ENCODE measurements at places on chromosomes 3 and 15.

- DNase-seq = no peak
These were observed 30.4 kb upstream of the LIMD1 start for GRCh38 chr3:45564172-45564571.

DNA sequence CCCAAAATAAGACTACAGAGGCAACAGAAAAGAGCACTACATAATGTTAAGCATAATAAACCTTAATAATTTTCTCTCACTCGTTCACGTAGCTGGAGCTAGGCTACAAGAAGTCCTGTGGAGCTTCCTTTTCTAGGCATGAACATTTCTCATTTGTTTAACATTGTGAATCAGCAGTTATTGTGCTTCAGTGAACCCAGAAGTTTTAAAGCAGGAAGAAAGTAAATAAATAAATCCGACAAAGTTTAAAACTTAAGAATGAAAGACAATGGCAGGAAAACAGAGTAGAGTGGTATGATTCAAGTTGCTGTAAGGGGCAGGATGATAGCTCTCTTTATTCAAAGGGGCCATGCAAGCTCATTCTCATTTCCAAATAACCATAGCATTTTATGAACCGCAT is 191.8 kb downstream of the LSAMP start:
- no peak for DNase-seq

DNA sequence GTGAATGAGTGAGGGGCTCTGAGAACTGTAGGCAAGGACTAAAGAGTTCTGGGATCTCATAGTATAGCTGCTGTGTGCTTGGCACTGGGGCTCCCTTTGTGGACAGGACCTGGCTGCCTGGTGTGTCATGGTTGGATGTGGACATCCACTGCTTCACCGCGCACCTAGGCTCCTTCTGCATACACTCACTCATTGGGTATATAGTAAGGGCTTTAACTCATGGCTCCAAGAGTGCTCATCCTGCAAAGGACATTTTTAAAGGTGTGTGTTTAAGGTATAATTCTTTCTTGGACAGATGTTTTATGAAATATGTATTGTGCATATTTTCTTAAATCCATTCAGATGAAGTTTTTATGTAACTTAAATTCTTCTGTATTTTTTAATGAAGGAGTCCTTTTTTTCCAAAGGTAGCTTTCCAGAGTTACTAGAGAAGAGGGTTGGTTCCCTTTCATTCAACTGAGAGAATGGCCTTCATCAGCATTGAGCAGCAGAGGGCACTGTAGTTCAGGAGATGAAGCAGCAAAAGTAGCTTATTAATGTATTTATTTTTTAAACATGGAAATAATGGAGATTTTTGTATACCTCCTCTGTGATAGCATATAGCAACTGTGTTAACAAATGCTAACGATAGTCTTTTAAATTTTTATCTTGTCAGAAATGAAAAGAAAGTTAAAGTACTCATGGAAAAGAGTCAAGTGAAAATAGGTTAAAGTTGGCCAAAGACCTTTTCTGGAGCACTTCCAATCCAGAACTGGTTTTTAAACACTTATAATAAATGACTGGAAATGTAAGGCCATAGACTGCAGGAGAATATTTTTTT is 25.2 kb downstream of the OXNAD1 start:
- DNase-seq = no peak

DNA sequence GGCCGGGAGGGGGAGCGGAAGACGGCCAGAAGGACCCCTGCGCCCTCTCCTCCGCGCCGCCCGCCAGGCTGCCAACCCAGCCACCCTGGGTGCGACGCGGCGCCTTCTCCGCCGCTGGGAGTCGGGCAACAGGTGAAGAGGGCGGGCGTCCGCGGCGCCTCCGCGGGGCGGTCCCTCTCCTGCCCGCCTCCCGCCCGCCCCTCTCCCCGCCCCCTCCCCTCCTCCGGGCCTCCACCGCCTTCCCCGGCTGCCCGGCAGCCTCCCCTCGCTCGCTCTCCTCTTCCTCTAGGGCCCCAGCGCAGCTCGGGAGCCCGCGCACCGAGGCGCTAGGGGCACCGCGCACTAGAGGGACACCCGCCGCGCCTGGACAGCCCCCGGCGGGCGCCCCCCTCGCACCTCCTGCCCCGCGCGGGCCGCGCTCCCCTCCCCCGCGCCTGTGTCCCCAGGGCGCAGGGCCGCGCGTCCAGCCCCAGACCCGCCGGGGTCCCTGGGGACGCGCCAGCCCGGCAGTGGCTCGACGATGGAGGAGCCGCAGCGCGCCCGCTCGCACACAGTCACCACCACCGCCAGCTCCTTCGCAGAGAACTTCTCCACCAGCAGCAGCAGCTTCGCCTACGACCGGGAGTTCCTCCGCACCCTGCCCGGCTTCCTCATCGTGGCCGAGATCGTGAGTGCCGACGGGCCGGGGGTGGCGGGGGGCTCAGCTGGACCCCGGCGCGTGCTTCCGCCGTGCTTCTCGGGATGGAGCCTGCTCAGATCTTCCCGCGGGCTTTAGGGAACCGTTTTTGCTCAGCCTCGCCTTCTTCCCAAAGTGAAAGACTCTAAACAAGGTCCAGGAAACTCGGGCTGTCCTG is at the start of gene CMTM8:
Gene CMTM8 (plus strand): TSS at position 228 of the 854 bp plus-strand sequence. CDS start 293 bp downstream, at position 521.
- no peak for DNase-seq

DNA sequence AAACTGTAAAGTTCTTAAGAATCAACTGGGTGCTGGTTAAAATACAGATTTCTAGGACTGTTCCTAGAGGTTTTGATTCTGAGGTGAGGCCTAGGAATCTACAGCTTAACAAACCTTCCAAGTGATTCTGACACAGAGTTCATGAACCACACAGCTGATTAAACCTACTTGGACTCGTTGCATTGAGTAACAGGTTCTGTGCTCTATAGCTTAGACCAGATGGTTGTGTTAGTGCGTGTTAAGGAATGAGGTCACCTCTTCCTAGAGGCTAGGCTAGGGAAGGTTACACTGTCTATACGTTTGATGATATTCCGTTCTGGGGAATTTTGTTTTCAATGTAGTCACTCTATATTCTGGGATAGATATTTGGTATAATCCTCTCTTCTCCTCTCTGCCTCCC is 21.9 kb downstream of the EID1 start:
- no peak for DNase-seq

DNA sequence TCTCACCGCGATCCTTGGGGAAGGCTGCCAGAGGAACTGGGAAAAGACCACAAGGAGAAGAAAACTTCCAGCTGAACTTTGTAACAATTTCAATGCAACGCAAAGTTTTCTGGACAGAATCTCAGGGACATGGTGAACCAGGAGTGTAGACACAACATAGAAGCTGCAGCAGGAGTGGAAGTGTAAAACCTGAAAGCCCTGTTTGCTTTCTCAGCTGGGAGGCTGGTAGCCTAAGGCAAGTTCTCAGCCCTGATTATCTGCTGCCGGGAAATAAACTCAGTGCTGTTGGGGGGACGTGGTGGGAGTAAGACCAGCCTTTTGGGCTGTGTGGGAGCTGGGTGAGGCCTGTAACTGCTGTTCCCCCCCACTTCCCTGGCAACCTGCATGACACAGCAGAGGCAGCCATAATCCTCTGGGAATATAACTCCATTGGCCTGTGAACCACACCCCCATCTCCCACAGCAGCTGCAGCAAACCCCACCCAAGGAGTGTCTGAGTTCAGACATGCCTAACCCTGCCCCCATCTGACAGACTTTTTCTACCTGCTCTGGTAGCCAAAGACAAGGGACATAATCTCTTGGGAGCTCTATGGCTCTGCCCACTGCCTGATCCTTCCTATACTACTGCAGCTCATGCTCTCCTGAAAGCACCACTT is 106.7 kb downstream of the ZNF621 start:
- no peak for DNase-seq

DNA sequence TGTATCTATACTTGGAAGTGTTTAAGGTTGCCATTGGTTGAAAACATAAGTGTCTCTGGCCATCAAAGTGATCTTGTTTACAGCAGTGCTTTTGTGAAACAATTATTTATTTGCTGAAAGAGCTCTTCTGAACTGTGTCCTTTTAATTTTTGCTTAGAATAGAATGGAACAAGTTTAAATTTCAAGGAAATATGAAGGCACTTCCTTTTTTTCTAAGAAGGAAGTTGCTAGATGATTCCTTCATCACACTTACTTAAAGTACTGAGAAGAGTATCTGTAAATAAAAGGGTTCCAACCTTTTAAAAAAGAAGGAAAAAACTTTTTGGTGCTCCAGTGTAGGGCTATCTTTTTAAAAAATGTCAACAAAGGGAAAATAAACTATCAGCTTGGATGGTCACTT is 19.7 kb downstream of the B3GNT5 start:
- no peak for DNase-seq

DNA sequence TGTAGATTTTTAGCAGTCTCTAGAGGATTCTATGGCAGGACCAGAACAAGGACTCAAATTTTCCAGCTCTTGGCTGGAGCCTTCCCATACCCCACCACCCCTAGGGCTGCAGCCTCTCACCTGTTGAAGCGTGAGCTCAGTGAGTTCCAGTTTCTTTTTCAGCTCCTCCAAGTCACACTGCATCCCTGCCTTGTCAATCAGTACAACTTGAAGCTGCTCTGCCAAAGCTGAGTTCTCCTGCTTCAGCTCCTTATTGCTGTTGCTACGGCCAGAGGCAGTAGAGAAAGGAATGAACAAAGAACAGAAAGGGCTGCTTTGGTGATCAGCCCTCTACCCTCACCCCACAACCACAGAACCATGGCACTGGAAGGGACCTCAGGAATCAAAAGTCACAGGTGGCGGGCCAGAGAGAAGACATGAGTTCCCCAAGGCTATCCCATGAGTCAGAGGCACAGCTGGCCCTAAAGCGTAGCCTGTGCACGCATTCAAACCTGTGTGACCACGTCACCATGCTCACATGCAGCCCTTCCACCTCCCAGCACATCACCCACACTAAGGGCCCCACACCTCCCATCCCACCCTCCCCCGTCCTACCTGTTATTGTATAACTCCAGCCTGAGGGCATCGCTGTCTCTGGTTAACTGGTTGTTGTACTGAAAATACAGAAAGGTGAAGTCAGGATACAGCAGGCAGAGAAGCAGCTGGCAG is 83.3 kb upstream of the C2CD4B start:
- no peak for DNase-seq

DNA sequence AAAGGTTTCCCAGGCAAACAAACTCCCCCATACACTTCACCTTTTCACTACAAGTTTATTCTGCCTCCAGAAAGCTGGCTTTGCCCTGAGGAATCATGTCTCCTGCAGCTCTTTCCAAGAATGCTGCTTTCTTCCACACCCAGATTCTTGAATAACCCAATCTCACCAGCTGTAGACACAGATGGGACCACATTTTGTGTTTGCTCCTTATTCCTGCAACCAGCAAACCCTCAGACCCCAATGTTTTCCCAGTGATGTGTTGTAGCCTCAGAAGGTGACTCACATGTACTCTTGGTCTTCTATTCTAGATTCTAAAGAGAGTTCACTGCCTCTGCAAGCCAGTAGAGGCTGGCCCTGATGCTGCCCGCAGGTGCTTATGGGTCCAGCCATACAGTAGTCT is 23.6 kb upstream of the TRIM59 start:
- no peak for DNase-seq

DNA sequence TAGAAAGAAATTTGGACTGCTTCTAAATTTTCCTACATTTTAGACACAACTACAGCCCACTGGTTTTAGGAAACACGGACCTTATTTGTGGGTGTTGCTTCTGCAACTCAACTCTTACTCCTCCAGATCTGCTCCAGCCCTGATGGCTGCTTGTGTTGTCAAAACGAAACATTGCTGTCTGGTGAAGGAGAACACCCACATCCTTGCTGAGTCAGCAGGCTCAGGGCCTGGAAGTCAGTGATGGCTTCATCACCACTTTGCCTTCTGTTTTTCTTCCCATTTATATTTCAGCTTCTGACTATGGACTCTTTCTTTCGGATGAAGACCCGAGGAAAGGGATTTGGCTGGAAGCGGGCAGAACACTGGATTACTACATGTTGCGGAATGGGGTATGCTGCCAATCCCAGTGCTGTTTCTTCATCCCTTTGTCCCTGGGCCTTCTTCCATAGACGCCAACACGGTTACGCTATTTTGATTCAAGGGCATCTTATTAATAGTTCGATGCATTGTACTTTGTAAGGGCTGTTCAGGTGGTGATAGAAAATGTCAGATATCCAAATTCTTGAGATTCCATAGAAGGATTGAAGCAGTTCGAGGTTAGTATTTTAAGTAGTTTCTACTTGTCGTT is 392.6 kb upstream of the TPM1 start:
- DNase-seq = no peak

DNA sequence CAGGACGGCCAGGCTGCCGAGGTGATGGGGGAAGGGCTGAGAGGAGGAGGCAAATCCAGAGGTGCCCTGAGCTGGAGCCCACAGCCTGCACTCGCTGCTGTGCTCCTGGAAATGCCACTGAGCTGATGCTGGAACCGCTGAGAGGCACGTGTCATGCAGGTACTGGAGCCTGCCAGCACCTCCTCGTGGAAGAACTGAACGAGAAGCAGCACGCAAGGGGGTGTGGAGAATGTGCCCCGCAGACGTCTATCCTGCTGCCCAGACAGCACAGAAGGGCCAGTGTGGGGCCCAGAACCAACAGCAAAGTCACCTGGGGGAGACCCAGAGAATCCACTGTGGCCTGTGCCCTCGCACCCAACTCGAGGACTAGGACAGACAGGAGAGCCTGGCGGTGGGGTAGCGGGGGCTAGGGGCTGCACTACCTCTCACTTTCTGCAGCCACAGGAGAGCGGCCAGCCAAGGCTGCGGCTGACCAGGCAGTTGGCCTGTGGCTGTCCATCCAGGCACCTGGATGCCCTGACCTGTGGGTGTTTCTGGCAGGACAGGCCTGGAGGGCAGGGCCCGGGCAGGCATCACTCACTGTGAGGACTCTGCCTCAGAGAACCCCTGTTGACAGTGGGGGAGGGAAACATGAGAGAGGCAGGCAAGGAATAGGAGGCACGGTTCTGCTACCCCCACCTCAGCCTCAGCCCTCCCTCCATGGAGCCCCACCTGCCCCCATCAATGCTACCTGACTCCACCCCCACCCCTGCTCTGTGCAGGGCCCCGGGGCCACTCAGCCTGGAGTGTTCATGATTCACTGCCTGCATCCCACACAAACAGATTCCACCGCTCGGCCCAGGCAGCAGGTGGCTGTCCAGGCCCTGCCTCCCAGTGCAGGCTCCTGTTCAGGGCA is 213.1 kb downstream of the TBC1D2B start:
- DNase-seq = no peak

- DNase-seq = no peak
These were observed 115.8 kb downstream of the DUT start for GRCh38 chr15:48447058-48447457.

DNA sequence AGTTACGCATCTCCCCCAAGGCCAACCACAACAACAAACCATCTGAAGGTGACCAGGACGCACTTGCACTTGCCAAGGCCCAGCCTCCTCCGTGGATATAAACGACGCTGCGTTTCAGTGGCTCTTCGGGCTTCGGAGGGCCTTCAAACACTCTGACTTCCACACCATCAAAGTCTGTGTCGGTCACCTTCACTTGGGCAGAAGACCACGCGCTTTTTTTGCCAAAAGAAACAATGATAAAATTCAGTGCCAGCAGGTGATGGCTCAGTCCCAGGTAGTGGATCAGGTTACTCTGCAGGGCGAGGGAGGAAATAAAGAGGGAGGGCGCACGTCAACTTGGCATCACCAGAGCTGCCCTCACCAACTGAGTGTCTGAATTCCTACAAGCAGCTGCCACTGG is 63.0 kb downstream of the NCEH1 start:
- no peak for DNase-seq

Measured in cortex of kidney (tissue), 1 donor.